ENCODE measurements at places on chromosomes 3 and 15.

DNA sequence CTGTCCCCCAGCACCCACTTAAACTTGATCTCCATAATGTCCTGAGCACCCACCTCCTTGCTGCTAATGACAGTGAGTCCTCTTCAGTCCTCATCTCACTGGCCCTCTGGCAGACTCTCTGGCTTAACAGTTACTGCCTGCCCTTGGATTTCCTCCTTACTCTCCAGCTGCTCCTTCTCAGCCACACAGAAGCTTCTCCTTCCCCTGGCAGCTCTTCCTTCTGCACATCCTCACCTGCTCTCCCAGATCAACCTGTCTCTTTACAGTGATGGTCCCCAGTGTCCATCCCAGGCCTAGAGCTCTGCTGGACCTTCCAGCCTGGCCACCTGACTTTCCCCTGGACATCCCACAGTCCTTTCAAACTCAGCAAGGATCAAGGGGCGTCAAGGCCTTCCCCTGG, 47.4 kb upstream of the SMAD3 start:
- no peak for DNase-seq

DNA sequence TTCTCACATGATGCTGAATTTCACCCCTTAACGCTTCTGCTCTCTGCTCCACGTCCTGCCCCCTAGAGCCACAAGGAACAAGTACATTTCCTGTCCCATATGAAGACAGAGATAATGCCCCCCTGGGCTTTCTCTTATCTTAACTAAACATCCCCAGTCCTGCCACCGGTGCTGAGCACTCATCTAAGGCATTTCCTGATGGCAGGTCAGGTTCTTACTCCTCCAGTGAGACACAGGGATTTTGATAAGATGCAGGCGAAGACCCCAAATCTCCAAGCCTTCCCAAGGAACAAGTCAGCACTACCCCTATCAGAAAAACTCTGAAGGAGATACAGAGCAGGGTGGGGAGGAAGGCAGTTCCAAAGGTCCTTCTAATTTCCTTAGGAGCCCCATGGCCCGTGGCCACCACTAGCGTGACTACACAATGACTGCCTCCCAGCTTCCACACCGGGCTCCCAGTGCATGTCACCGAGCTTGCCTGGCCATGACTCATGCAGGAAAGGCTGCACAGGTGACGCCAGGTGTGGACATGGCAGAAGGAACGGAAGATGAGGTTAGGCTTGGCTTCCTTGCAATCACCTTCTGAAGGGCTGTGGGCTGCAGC, 152.9 kb downstream of the XXYLT1 start:
- DNase-seq = no peak

GRCh38 chr15:95025924-95026728, 794.8 kb downstream of the MCTP2 start:
- no peak for DNase-seq

DNA sequence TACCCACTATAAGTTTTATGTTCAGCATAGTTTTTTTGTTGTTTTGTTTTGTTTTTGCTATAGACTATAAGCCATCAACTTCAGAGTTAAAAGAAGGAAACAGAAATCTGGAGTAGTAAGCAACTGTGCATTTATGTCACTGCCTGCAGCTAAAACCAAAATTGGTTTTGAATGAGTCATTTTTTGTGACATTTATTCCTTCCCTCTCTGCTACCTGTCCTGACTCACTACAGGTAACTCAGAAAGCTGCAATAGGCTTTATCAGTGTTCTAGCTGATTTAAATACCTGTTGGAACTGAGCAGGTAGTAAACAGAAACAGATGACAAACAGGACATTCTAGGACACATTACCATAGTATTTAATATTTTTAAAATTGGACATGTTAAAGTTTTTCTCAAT, 393.3 kb upstream of the WNT5A start:
- DNase-seq = no peak

DNA sequence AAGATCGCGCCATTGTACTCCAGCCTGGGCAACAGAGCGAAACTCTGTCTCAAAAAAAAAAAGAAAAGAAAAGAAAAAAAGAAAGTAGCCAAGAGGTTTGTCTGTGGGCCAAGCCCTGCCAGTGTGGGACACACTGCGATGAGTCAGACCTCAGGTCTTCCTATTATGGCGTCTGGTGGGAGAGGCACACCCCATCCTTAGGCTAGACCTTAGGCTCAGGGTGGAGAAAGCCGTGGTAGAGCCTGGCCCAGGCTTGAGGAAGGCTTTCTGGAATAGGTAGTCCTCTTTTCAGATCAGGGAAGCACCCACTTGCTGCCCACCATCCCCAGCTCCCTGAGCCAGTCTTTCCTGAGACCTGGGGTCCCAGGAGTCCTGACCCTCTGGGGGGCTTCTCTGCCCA, 6.0 kb downstream of the HEMK1 start:
- DNase-seq = no peak

GRCh38 chr3:110575702-110576101, 495.9 kb upstream of the NECTIN3 start:
- no peak for DNase-seq

GRCh38 chr3:141686466-141687291, 51.4 kb upstream of the RNF7 start:
- no peak for DNase-seq

DNA sequence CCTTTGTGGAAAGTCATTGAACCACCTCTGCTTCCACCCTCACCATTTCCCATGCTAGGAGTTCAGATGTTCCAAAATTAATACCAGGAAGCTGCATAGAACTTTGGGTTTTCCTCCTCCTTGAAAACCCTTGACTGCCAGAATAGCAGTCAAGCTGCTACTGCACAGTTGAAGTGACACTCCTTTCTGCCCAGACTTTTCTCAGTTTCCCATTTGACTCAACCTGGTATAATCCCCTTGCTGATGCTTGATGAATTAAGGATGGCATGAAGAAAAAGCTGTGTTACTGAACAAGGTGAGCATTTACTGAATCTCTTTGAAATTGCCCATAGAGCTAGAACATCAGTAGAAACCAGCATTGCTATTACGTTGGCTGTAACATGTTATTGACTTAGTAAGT, 286.0 kb downstream of the EDEM1 start:
- no peak for DNase-seq

DNA sequence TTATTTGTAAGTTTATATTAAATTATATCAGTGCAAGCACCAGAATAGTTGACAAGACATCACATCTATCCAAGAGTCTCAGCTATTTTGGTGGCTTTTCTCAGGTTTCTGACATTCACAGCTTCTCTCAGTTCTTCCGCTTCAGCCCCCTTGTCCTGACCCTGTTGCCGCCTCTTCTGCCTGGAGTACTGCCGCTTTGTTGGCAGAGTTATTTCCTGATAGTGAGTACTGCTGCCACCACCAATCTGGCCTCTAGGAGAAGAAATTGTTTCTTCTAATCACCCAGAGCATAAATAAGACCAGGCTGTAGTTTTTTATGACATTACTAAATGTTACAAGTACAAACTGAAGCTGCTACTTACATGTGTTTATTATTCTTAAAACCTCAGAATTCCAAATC, 470.1 kb downstream of the NSUN3 start:
- no peak for DNase-seq

DNA sequence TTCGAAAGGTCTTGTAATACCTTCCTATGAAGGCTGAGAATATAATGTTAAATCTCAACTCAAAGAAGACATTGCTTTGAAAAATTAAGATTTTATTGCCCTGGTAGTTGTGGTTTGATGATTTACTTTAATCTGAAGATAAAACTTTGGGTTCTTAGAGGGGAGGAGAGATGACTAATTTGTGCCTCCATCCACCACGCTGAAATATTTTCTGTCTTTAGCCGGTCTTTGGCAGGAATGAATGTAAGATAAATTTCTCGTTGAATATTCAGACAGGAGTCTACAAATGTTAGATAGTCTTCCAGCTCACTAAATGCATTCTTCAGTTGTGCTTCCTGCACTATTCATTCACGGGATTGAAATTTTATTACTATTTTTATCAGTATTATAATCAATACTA, 844.3 kb upstream of the NR2F2 start:
- no peak for DNase-seq

DNA sequence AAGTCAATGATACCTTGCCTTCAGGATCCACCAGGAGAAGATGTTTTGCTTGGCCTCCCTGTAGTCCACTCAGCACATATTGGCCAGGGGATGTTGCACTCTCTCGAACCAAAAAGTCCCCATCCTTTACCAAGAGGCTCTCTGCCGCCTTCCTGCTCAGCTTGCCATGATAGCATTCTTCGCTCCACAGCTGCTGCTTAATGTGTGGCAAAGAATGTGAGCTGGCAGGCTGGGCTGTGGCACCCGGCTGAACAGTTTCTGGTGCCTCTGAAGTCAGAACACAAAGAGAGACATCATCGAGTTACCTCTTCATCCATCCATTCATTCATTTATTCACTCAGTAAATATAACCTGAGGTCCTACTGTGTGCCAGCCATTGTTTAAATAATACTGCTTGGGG, 23.9 kb upstream of the CEP152 start:
- DNase-seq = no peak

DNA sequence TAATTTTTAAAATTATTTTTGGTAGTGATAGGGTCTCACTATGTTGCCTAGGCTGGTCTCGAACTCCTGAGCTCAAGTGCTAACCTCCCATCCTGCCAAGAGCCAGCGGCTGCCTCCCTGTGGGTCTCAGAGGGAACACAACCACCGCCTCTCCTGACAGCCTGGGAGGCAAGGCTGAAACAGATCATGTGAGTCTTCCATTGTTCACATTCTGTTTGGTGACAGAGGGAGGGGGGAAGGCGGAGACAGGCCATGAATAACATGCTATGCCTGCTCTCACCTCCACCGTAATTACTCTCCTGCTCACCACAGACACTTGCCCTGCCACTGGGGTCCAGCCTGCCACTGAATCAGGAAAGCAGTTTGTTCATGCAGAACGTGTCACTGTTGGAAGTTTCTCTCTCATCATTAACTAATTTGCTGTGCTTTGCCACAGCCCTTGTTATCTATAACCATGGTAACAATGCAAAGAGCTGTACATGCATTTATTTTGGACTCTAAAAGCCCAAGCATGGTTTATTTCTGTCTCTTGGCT, 78.4 kb upstream of the RASGRF1 start:
- no peak for DNase-seq

DNA sequence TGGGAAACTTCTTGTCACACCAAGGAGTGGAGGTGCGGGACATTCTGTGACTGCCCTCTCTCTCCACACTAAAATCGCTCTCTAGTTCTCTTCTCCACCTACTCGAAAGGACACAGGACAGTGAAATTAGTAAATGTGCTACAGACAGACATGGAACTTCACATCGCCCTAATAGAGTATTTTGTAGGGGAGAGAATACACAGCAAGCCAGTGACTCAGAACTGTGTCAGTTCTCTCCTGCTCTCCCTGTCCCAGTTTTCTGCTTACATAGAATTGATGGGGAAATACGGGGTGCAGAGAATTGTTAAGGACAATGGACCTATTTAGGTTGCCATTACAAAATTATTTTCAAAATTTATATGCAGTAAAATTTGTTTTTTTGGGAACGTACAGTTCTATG, 159.6 kb upstream of the GADL1 start:
- DNase-seq = no peak

- DNase-seq = no peak
Observed at GRCh38 chr3:4990069-4990468, 10.8 kb downstream of the BHLHE40 start.

DNA sequence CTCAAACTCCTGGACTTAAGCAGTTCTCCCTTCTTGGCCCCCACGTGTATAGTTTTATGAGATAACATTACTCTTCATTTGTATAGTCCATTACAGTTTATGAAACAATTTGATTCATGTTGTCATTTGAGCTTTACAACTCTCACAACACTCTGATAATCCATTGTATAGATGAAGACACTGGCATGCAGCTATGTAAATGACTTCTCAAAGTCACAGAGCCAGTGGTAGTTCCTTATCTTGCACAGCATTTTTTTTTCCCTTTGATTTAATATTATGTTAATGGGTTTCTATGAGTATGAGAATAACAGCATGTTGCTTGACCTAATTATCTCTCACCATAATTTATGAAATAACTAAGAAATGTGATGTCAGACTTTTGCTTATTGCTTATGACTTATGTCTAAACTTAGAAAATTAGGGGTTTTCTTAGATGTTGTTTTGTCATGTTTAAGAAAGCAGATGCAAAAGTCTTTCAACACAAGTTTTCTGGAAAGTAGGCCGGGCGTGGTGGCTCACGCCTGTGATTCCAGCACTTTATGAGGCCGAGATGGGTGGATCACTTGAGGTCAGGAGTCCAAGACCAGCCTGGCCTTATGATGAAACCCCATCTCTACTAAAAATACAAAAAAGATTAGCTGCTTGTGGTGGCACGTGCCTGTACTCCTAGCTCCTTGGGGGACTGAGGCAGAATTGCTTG, 13.3 kb downstream of the VPS8 start:
- no peak for DNase-seq

GRCh38 chr15:64878705-64879104, 33.0 kb upstream of the ANKDD1A start:
- DNase-seq = no peak

DNA sequence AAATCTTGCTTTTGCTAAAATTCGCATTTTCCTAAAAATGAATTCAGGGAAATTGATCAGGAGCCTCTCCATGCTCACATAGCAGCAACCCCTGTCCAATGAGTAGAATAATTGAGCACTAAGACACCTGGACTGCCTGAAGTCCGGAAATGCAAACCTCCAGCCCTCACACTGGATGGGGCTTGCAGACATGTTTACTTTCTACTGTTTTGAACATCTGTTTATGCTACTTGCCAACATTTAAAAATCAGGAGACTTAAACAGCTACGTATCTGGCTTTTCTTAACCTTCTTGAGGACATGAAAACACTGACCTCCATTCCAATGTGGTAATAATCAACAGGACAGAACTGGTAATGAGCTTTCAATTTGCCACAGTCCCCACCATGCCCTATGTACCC, 184.4 kb downstream of the SHOX2 start:
- no peak for DNase-seq

- DNase-seq = no peak
Observed at GRCh38 chr15:100253640-100254039, 88.1 kb downstream of the ADAMTS17 start.

DNA sequence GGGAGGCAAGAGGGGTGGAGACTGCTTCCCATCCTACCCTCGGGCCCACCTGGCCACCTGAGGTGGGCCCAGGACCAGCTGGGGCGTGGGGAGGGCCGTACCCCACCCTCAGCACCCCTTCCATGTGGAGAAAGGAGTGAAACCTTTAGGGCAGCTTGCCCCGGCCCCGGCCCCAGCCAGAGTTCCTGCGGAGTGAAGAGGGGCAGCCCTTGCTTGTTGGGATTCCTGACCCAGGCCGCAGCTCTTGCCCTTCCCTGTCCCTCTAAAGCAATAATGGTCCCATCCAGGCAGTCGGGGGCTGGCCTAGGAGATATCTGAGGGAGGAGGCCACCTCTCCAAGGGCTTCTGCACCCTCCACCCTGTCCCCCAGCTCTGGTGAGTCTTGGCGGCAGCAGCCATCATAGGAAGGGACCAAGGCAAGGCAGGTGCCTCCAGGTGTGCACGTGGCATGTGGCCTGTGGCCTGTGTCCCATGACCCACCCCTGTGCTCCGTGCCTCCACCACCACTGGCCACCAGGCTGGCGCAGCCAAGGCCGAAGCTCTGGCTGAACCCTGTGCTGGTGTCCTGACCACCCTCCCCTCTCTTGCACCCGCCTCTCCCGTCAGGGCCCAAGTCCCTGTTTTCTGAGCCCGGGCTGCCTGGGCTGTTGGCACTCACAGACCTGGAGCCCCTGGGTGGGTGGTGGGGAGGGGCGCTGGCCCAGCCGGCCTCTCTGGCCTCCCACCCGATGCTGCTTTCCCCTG, 2.2 kb upstream of the FES start:
- DNase-seq = no peak
